ENCODE measurements at places on chromosomes 7 and 10.

- no peak for DNase-seq
These were observed 58.3 kb downstream of the ZNF518A start for GRCh38 chr10:96188421-96188820.

DNA sequence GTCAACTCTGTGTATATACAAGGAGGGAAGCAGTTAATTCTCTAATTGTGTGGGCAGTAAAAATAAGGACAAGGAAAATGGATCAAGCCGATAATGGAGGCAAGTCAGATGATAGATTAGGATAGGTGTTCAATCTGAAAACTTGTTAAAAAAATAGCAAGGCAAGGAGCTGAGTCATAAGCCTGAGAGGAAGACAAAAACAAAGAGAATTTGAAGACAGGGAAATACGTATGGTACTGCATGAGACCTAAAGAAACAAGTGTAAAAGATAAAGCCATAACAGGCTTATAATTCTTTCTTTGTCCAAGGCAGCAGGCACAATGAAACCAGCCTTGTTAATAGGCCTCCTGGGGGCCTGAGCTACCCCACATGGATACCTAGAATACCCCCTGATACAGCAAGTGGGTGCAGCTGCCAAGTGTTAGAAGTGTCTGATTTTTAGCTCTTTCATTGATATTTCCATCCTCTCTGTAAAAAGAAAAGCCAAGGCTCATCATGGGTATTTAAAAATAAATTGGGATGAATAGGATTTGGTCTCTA lies 1570.6 kb upstream of the LRRTM3 start:
- no peak for DNase-seq

- no peak for DNase-seq
These were observed 5.8 kb upstream of the JAKMIP3 start for GRCh38 chr10:132059760-132060508.

DNA sequence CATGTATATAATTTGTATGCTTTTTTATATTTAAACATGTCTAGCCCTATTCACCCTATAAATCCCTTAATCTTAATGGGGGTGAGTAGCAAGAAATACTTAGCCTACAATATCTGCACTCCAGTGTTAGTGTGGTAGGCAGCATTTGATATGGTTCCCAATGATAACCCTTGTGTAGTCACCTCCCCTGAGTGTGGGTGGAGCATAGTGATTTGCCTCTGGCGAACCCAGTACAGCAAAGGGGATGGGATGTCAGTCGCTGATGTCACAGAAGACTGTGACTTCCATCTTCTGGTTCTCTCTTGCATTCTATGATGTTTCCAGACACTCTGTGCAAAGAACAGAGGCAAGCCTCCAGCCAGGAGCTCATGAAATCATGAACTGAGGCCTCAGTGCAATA lies 211.2 kb downstream of the CRPPA start:
- no peak for DNase-seq

DNA sequence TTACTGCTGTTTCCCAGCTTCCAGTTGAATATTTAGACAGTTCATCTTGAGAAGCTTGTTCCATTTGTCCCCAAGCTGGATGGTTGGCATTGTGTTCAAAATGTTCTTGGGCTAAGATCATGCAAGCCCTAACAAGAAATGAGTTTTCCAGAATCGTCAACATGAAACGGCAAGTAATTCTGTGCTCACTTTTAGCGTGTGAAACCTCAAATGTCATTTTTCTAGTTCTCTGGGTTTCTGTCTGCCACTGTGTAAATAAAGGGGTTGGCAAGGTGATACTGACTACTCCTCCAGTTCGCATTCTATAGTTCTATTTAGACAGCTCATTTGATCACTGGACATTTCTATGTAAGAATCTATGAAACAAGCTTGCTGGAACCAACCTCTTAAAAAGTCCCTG lies 194.0 kb downstream of the AHR start:
- DNase-seq: no peak

- DNase-seq: no peak
These were observed 329.2 kb upstream of the LRGUK start for GRCh38 chr7:133797818-133798520.

GRCh38 chr10:99285881-99286280 lies 43.3 kb upstream of the CNNM1 start:
- no peak for DNase-seq

DNA sequence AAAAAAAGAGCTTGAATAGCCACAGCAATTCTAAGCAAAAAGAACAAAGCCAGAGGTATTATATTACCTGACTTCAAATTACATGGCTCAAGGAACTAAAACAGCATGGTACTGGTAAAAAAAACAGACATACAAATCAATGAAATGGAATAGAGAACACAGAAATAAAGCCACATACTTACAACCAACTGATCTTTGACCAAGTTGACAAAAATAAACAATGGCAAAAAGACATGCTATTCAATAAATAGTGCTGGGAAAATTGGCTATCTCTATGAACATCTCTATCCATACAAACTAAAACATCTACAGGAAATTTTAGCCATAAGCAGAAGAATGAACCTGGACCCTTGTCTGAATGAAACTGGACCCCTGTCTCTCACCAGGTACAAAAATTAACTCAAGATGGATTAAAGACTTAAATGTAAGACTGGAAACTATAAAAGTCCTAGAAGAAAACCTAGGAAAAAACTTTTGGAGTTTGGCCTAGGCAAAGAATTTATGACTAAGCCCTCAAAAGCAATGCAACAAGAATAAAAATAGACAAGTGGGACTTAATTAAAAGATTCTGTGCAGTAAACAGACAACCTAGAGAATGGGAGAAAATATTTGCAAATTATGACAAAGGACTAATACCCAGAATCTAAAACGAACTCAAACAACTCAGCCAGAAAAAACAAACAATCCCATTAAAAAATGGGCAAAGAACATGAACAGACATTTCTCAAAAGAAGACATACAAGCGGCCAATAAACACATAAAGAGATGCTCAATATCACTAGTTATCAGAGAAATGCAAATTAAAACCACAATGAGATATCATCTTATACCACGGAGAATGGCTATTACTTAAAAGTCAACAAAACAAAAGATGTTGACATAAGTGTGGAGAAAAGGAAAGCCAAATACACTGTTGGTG lies 72.8 kb upstream of the DDC start:
- DNase-seq: no peak

DNA sequence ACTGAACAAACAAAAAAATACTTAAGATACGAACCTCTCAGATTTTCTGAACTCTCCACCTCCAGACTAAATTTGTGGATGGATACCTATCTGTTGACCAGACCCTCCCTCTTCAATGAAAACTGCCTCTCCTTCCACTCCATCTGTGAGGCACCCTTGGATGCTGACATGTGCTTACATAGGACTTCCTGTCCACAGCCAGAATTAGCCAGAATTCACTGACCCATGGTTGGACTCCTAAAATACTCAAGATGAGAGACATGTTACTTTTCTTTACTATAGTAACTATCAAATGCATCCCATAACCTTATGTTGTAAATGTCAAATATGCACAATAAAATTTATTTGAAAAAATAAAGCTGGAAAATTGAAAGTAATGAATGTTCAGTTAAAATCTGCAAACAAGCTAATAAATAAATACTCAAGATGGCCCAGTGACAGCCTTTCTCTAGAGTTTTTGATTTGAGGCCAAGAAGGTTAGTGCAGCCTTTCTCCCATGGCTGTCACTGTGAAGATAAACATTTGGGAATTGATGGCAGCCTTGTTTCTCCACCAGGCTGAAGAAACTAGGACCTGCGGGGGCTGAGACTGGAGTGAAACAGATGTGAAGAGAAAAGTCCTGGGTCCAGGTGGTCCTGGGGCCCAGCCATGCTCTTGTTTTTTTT lies 287.0 kb downstream of the ZEB1 start:
- DNase-seq: no peak

GRCh38 chr7:42869131-42870020 lies 42.5 kb downstream of the C7orf25 start:
- peak; percentile 12 for DNase-seq

GRCh38 chr7:116569737-116570136 lies 44.9 kb downstream of the CAV1 start:
- no peak for DNase-seq

DNA sequence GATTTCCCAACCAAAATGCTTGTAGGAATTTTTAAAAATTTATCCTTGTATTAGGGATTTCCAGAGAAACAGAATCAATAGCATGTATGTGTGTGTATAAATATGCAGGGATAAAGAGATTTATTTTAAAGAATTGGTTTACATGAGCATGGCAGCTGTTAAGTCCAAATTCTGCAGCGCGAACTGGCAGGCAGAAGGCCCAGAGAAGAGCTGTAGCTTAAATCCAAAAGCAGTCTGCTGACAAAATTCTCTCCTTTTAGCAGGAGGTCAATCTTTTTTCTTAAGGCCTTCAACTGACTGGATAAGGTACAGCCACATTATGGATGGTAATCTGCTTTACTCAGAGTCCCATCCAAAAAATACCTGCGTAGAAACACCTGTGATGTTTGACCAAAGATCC lies 42.0 kb downstream of the PRR15 start:
- no peak for DNase-seq

DNA sequence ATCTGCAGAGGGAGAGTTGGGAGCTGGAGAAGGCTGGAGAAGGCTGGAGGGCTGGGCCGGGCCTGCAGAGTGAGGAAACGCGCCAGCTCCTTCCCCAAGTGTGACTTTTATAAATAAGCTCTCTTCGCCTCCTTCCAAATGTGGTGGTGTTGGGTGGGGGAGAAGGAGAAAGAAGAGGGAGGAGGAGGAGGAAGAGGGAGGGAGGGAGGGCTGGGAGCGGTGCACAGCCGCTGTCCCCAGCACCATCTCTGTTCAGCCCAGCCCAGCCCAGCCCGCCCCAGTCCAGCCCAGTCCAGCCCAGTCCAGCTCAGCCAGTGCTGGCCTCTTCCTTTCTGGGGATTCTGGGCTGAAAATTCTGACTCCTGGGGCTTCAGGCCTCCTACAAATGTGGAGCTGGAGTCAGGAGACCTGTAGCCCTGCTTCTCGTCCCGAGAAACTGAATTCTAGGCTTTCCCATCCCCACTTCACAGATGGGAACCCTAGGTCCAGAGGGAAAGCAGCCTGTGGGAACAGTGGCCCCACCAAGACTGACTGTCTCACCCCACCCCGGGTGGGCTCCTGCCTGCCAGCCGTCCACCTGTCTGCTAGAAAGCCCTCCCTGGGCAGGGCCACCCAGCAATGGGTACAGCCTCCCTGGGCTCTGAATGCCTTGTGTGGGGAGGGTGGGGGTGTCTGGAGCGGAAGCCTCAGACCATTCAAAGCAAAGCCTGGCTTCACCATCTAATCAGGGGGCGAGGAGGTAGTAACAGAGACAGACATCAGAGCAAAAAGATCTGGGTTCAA lies 2.3 kb downstream of the STX1A start:
- DNase-seq: no peak

GRCh38 chr7:108057951-108058481 lies 55.1 kb upstream of the LAMB1 start:
- no peak for DNase-seq

- no peak for DNase-seq
These were observed 17.2 kb upstream of the MYH16 start for GRCh38 chr7:99255463-99255862.

DNA sequence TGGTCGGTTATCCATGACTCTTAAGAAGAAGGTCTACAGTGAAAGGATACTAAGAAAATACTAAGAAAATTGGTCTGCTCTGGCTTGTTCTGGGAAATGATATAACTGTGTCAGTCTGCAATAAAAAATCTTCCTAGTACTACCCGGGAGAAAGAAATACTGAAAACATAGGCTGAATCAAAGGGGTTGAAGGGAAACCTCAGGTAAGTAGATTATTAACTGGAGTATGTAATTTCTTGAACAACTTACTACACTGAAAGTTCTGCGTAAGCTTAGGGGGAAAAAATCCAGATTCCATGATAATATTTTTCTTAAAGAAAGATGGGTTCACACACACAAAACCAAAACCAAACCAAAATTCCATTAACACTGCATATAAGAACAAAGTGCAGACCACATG lies 143.3 kb downstream of the KMT2E start:
- no peak for DNase-seq

DNA sequence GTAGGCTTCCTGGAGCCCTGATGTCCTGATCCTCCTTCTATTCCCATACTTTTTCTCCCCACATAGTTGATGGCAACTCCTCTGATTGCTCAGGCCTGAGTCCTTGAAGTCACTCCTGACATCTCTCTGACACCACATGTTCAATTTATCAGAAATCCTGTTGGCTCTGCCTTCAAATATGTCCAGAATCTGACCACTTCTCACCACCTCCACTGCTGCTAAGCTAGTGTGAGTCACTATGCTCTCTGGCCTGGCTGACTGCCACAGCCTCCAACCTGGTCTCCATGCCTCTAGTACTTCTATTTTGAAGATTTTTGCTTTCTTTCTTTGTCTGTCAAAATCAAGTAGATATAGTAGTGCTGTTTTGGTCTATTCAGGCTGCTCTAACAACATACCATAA lies 53.0 kb downstream of the TMEM229A start:
- DNase-seq: no peak

- DNase-seq: no peak
These were observed 37.1 kb downstream of the STARD3NL start for GRCh38 chr7:38215115-38215514.

GRCh38 chr10:131982185-131982756 lies 548 bp upstream of the BNIP3 start:
- no peak for DNase-seq

- peak; percentile 80 for DNase-seq
These were observed 29.5 kb upstream of the BMS1 start for GRCh38 chr10:42753126-42753506.

DNA sequence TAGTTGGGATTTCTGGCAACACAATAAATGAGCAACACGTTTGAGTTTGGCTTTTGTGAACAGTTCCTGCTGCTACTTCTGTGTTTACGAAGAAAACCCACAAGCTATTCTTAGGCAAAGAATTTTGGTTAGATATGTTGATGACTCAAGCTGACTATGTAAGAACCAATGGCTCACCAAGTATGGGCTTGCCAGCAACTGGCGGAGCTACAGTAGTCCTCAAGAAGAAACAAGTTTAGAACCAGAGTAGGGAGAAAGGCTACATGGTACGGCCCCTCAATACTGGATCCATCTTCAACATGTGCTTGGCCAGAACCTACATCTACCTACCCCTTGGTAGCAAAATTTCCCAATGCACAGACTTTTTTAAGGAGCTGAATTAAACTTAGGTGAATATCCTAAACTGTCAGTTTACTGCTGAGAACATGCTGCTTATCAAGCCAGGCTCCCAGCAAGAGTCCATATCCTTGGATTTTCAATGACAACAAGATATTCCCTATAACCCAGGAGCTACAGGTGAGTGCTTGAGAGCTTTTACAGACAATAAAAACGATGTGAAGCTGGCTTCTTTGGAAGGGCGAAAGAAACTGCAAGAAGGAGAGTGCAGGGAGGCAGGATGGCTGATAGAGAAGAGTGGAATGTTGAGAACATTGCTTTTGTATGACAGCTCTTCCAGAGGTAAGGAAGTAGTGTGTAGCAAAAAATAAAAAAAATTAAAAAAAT lies 74.3 kb upstream of the ASAH2 start:
- DNase-seq: no peak

- DNase-seq: no peak
These were observed 51.4 kb downstream of the COL13A1 start for GRCh38 chr10:69853064-69853463.

GRCh38 chr10:127346604-127347003 lies 150.2 kb upstream of the INSYN2A start:
- DNase-seq: no peak
